ENCODE measurements at places on chromosomes 3 and 15. TPM values are rescaled to one million over a fixed set of nuclear protein-coding genes. Genes with fewer than 3 reads are reported as not detected.
A peak's percentile ranks its signal among the peaks of the same experiment; 100 is the strongest.

DNA sequence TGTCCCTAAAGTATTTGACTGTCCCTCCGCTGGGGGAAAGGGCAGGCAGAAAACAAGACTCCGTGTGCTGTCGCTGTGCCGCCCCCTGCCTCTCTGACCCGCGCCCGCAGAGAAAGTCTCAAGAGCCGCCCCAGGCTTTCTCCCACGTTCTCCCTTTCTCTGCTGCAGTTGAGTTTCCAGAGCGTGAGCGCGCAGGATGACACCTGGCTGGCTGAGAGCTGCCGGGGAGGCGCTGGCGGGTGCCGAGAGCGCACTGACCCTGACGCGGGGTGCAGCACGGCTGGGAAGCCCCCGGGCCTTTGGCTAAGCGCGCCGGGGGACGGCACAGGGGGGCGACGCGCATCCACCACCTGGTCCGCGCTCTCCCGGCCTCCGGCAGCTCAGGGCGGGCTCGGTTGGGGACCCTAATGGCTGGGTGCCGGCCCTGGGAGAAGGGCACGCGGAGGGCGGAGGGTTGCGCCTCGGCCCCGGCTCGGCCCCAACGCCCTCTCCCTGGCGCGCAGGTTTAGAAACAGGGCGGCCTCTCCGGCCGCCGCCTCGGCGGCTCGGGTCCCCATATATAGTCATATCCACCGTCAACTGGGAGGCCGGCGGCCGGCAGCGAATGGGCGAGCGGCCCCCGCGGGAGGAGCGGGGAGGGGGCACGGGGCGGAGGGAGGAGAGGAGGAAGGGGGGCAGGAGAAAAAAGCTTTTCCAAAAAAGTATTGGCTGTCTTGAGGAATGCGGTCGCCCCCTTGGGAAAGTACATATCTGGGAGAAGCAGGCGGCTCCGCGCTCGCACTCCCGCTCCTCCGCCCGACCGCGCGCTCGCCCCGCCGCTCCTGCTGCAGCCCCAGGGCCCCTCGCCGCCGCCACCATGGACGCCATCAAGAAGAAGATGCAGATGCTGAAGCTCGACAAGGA is at the start of gene TPM1:
TSS of gene TPM1 (plus strand) at position 774 of the 903 bp plus-strand sequence. CDS start at position 857, 83 bp downstream.
- H3K27ac ChIP-seq: peak within 1 kb of the TSS; percentile 80
- DNase-seq: peak; percentile 83
- no peaks in the 10 kb centered on the region for H3K27me3 ChIP-seq
- peaks cover 34% of the 10 kb centered on the region for H3K36me3 ChIP-seq

DNA sequence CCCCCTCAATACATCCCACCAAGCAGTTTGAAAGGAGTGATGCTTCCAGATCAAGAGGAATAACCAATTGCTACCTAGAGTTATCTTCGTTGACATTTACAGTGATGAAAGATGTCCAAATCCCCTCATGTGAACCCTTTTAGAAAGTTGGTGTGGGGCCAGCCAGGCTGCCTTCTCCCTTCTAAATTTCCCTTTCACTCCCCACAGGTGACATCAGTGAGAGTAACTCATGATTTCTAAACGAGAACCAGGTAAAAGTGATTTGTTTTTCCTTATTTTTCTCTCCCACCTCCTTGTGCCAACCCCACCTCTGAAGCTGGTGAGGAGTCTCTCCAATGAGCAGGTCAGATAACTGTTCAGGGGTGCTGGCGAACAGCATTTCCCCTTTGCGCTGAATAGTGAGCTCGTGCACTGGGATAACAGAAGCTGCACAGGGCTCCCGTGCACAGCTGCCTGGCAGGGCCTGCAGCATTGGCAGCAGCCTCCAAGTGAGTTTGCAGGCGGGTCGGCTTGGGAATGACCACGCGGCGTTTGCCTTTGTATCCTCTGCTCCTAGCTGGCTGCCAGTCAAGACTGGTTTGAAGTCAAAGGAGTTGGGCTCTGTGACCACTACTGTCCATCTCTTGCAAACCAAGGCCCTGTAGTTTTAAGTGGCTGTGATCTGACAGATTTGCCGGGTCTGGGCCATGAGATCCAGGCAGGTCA is 70.2 kb upstream of the CORO2B start:
- H3K4me3 ChIP-seq: no peak overlapping the region
- DNase-seq: no peak
- H3K36me3 ChIP-seq: no peaks in the 10 kb centered on the region
- no peaks in the 10 kb centered on the region for H3K4me1 ChIP-seq
- no peaks in the 10 kb centered on the region for H3K27me3 ChIP-seq

DNA sequence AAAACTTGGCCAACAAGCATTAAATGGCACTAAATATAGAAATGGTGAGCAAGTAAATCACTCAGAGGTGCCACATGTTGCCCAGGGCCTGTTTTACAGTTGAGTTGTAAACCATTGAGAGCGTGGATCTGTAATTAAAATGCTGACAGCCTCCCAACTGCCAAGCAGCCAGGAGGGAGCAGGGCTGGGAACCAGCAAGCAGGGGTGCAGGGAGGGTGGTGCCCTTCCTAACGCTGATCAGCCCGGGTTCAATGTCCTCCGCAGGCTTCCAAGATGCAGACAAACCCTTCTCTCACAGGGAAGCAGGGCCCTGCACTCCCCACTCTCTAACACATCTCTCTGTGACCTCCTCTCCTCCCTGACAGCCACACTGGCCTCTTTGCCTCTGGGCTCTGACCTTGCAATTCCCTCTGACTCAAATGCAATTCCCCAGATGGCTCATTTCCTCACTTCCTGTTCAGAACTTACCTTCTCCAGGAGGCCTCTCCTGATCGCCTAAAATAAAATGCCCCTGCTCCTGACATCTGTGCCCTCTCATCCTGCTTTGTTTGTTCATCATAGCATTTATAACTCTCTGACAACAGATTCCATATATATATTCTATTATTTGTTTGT is 40.0 kb downstream of the WNT7A start:
- no peak for DNase-seq
- H3K4me3 ChIP-seq: no peak overlapping the region
- H3K27me3 ChIP-seq: no peaks in the 10 kb centered on the region
- H3K36me3 ChIP-seq: no peaks in the 10 kb centered on the region
- no peak overlapping the region for H3K27ac ChIP-seq

DNA sequence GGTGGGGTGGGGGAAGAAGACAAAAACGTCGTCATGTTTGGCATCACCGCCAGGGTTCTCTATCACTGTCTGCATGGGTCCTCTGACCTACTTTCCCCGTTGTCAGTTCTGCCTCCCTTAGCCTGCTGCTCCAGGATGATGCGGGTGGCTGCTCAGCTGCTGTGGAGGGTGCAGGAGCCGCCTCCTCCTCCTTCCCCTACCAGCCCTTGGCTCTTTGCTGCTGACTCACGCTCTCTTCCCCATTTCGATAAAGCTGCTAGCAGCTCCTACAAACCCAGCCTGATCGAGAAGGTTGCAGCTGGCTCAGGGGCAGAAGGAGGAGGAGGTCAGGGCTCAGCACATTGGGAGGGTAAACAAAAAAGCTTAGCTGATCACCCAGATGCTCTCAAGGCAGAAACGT is 49.5 kb upstream of the SEC13 start:
- H3K4me3 ChIP-seq: no peak overlapping the region
- peak; percentile 46 for DNase-seq
- no peaks in the 10 kb centered on the region for H3K4me1 ChIP-seq

DNA sequence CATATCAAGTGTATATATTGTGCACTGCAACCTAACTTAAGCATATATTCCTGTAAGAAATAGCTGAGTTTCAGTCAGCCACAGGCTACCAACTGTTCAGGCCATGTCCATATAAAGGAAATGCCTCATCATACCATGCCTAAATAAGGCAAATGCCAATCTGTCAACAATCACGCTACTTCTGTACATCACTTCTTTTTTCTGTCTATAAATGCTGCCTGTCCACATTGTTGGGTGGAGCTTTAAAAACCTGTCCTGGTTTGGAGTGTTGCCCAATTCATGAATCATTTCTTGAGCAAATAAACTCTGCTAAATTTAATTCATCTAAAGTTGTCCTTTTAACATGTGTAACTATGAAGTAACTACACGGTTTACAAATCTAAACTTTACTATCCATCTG is 1091.9 kb downstream of the NSUN3 start:
- no peak for DNase-seq
- H3K4me1 ChIP-seq: no peaks in the 10 kb centered on the region
- H3K27ac ChIP-seq: no peak overlapping the region
- no peaks in the 10 kb centered on the region for H3K27me3 ChIP-seq
- H3K4me3 ChIP-seq: no peak overlapping the region
- no peaks in the 10 kb centered on the region for H3K36me3 ChIP-seq

- no peak overlapping the region for H3K27ac ChIP-seq
- no peaks in the 10 kb centered on the region for H3K27me3 ChIP-seq
- H3K4me1 ChIP-seq: no peaks in the 10 kb centered on the region
- peak; percentile 6 for DNase-seq
- H3K4me3 ChIP-seq: no peak overlapping the region
Measured at GRCh38 chr3:22089284-22089683, 338.3 kb upstream of the ZNF385D start.

GRCh38 chr3:108528459-108529252 is 18.3 kb upstream of the MYH15 start:
- H3K4me3 ChIP-seq: no peak overlapping the region
- H3K27me3 ChIP-seq: no peaks in the 10 kb centered on the region
- H3K36me3 ChIP-seq: no peaks in the 10 kb centered on the region
- no peaks in the 10 kb centered on the region for H3K4me1 ChIP-seq

GRCh38 chr15:101407439-101407838 is 82.1 kb downstream of the PCSK6 start:
- DNase-seq: no peak
- no peaks in the 10 kb centered on the region for H3K36me3 ChIP-seq
- no peak overlapping the region for H3K27ac ChIP-seq
- no peaks in the 10 kb centered on the region for H3K27me3 ChIP-seq

- no peaks in the 10 kb centered on the region for H3K36me3 ChIP-seq
- H3K4me3 ChIP-seq: no peak overlapping the region
- H3K4me1 ChIP-seq: no peaks in the 10 kb centered on the region
- no peaks in the 10 kb centered on the region for H3K27me3 ChIP-seq
Measured at GRCh38 chr15:92672102-92672501, 16.5 kb upstream of the FAM174B start.

GRCh38 chr3:156847752-156848448 is 21.7 kb downstream of the LEKR1 start:
- no peak for DNase-seq
- H3K4me3 ChIP-seq: no peak overlapping the region
- no peaks in the 10 kb centered on the region for H3K36me3 ChIP-seq
- H3K27me3 ChIP-seq: no peaks in the 10 kb centered on the region

- no peak overlapping the region for H3K4me3 ChIP-seq
- no peak for DNase-seq
- no peak overlapping the region for H3K27ac ChIP-seq
- H3K36me3 ChIP-seq: no peaks in the 10 kb centered on the region
Measured at GRCh38 chr3:133152681-133153220, 114.6 kb downstream of the TMEM108 start.

- no peaks in the 10 kb centered on the region for H3K4me1 ChIP-seq
- DNase-seq: no peak
- no peak overlapping the region for H3K4me3 ChIP-seq
- H3K27me3 ChIP-seq: peaks cover 5% of the 10 kb centered on the region
- no peaks in the 10 kb centered on the region for H3K36me3 ChIP-seq
Measured at GRCh38 chr15:38610748-38611147, 46.1 kb upstream of the RASGRP1 start.

DNA sequence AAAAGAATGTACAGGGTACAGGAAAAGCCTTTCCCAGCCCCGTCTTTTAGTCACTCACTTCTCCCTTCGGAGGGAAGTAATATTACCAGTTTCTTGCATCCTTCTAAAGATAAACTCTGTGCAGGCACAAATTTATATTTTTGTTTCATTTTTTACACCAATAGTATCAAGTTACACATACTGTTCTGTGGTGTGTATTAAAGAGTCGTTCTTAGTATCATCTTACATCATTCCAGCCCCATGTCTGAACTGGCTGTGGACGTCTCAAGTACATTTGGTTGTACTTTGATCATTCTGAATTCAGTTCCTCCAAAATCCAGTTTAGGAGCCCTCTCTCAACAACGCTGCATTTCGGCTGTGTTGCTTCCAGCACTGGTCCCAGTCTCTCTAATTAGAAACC is 68.7 kb downstream of the LMLN start:
- H3K4me3 ChIP-seq: no peak overlapping the region
- no peaks in the 10 kb centered on the region for H3K27me3 ChIP-seq
- no peak overlapping the region for H3K27ac ChIP-seq
- 0 out of 2 replicates have a peak, but pooled peaks cover 3% of the 10 kb centered on the region for H3K4me1 ChIP-seq

GRCh38 chr3:143218166-143218835 is 98.7 kb downstream of the CHST2 start:
- no peaks in the 10 kb centered on the region for H3K36me3 ChIP-seq
- no peak for DNase-seq
- no peaks in the 10 kb centered on the region for H3K4me1 ChIP-seq
- H3K27ac ChIP-seq: no peak overlapping the region
- no peaks in the 10 kb centered on the region for H3K27me3 ChIP-seq
- no peak overlapping the region for H3K4me3 ChIP-seq

DNA sequence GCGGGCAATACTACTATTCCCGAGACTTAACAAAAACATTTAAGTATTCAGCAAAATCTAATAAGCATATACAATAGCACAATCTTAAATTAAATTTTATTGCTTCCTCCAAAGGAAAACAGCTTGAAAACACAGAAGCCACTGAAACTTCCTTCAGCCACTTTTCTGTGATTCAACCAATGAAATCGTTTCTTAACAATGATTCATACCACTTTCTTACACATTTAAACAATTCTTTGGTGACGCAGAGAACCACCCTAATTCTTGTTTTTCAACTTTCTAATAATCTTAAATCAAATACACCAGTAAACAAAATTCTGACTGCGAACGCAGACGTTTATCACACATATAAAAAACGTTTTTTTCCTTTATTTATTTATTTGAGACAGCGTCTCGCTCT is 4.1 kb downstream of the TJP1 start:
- no peak overlapping the region for H3K4me3 ChIP-seq
- H3K27ac ChIP-seq: no peak overlapping the region
- no peaks in the 10 kb centered on the region for H3K27me3 ChIP-seq
- H3K36me3 ChIP-seq: no peaks in the 10 kb centered on the region

DNA sequence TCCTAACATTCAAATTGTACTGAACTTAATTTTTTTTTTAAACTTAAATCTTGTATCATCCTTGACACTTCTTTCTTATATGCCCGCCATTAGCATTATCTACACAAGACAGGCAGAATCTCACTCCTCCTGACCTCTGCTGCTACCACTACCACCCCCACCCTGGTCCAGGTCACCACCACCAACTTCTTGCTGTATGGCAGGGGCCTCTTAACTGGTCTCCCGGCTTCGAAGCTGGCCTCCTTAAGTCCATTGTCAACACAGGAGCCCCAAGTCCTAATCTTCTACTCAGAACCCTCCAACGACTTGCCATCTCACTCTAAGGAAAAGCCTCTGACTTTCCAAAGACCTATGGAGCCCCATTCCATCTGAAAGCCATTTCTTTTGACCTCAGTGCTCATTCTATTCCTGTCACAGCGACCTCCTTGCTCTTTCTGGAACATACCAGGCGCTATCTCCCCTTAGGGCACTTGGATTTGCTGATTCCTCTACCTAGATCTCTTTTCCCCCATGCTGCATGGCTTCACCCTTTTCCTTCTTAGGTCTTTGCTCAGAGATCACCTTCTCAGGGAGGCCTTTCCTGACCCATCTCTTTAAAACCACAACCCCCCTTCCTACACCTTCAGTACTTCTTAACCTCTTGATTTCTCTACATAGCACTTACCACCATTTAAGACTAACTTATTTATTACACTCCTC is 2.6 kb downstream of the PRC1 start:
- H3K36me3 ChIP-seq: no peaks in the 10 kb centered on the region
- no peak overlapping the region for H3K4me3 ChIP-seq
- H3K27ac ChIP-seq: no peak overlapping the region
- no peaks in the 10 kb centered on the region for H3K27me3 ChIP-seq

The ZMYND10 gene
- 0.83 TPM for polyA plus RNA-seq

The GOLGA6L9 gene
- polyA plus RNA-seq: 7.4 TPM

The TRH gene
- polyA plus RNA-seq: not detected

The MEIS2 gene
- polyA plus RNA-seq: 120 TPM

Measured in SK-N-SH (cell line).